Cardiac septum (tissue), 1 donor: ENCODE measurements at places on chromosomes 12 and 14. TPM values are rescaled to one million over a fixed set of nuclear protein-coding genes. Genes with fewer than 3 reads are reported as not detected.
A peak's percentile ranks its signal among the peaks of the same experiment; 100 is the strongest.

The ASB2 gene
- 156 TPM for total RNA-seq

The HCAR1 gene
- not detected for total RNA-seq

GRCh38 chr12:30269496-30269895, 426.2 kb downstream of the IPO8 start:
- DNase-seq = no peak

The CCDC198 gene
- not detected for total RNA-seq

The EXD2 gene
- total RNA-seq = 18.2 TPM

DNA sequence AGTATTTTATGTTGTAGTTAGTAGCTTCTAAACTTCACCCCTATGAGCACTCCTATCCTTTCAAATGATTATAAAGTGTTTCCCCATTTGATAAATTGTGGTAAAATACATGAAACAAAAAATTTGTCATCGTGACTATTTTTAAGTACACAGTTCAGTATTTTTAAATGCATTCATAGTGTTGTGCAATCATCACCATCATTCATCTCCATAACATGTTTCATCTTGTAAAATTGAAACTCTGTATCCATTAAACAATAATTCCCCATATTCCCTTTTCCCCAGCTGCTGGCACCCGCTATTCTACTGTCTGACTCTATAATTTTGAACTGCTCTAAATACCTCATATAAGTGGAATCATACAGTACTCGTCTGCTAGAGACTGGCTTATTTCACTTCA, 52.5 kb downstream of the ATP23 start:
- DNase-seq = no peak

The INHBC gene
- not detected for total RNA-seq

DNA sequence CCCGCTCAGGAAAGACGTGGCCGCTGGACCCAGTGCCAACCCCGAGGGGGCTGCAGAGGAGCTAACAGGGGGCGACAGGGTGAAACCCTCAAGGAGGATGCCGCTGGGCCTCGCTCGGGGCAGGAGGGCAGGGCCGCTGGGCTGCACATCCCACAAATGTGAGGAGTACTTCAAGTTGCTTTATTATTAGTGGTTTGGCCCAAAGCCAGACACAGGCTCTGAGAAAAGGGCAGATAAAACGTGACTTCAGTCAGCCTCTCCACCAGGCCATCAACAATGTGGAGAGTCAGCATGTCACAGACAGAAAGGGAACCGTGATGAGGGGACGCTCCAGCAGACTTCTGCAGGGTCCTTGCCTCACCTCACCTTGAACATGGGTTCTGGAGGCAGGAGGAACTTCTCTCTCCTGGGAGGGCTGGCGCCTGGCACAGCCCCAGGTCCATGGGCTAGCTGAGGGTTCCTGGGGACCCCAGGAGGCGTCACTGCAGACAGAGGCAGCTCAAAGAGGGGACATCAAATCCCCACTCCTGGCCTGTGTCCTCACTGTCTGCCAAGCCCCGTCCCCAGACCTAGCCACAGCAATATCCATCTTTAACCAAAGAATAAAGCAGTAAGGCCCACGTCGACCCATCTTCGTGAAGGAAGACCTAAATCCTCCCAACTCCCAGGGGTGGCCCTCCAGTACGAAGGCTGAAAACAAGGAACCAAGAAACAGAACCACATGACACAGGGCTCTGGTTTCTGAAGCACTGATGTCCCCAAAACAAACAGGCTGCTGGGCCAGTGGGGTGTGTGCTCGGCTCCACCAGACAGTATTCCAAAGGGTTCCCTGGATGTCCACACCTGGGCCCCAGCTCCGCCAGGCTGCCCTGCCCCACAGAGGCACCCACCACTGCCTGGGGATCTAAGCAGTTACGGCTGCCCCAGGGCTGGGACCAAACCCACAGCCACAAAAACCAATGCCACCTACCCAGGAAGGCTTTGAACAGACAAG, 35.1 kb downstream of the CCDC85C start:
- DNase-seq = no peak

The DENND5B gene
- 42.3 TPM for total RNA-seq

DNA sequence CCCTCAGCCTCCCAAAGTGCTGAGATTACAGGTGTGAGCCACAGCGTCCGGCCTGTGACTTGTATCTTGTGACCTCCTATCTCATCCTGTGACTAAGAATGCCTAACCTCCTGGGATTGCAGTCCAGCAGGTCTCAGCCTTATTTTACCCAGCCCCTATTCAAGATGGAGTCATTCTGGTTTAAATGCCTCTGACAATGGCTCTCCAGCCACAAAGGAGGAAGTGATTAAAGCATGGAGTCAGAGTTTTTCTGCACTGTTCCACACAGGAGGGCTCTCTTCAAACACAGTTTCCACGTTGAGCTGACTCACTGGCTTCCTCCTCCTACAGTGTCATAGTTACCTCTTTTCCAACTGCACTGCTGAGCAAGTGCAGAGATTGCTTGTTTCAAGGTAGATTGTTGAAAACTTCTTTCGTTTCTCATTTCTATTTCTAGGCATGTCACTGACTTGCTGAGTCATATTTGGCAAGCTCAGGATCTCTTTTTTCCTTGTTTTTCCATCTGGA, 383.8 kb downstream of the PCNX1 start:
- no peak for DNase-seq

The FAM222A gene
- 7.8 TPM for total RNA-seq

The ACSM4 gene
- total RNA-seq = not detected

The NKX2-1 gene
- not detected for total RNA-seq

DNA sequence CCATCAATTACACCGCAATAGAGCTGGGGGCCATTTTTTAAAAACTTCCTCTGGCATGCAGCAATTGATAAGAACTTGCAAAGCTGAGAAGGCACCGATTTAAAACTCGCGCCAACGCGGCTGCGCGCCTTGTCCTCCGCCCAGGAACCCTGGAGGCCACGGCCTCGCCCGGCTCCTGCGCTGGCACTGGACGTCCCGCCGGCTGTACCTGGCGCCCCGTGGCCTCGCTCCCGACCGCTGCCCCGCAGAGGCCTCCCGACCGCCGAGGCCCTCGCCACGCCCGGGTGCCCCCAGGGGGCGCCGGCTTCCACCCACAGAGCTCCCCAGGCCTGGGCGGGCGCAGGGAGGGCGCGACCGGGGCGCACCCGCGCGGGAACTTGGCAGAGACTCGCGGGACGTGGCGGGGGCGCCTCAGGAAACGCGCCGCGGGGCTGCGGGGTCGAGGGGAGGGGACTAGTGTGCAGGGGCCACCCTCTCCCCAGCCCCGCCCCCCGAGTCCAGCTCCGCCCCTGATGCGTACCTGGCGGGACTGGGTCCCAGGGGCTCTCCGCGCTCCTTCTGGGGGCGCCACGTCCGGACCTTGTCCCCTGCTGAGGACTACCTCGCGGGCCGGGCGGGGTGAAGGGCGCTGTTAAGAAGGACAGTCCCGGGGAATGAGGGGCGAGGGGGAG, 65.7 kb downstream of the TNFAIP2 start:
- DNase-seq = no peak

DNA sequence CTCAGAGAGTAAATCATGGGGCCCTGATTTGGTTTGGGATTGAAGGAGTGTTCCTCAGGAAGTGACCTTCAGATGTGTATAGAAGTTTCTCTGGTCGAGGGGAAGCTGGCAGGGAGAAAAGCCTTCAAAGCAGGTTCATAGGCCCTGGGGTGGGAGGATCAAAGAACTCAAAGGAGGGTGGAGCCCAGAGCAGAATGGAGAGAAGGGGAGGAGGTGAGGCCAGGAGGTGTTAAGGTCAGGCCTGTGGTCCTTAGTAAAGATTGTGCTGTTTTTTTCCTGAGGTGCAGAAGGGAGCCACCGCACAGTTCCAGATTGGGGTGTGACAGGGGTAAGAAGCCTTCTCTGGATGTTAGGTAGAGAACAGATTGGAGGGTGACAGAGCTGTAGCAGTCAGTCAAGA, 9.7 kb upstream of the CFAP251 start:
- DNase-seq = no peak

DNA sequence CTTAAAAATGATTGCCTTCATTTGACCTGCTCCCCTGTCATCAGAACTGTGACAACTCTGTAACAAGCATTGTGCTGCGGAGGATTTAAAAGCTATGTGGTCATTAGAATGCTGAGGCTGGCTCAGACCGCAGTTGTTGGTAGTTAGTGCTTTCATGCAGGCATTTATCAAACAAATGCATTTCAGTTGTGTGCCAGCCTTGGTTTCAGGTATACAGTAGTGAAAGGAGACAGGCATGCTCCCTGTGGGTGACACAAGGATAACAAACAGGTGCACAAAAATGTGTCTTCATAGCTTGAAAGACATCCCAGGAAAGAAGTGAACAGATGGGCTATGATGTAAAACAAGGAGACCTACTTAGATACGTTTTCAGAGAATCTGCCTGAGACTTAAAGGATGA, 60.6 kb downstream of the MARK3 start:
- no peak for DNase-seq

DNA sequence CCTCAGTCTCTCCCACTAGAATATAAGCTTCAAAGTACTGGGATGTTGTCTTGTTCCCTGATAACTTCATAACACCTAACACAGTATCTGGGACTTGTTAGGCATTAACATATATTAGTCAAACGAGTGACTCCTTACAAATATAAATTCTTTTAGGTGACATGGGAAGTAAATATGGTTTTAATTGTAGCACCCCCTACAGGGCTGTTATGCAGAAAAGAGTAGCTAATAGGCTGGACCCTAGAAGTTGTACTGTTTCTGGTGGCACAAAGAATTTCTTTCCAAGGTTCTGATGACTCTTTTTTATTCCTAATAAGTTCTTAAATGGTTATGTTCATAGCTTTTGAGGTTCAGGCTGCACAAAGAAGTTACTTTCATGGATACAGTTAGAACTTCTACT, 29.8 kb downstream of the GPATCH2L start:
- DNase-seq = no peak

DNA sequence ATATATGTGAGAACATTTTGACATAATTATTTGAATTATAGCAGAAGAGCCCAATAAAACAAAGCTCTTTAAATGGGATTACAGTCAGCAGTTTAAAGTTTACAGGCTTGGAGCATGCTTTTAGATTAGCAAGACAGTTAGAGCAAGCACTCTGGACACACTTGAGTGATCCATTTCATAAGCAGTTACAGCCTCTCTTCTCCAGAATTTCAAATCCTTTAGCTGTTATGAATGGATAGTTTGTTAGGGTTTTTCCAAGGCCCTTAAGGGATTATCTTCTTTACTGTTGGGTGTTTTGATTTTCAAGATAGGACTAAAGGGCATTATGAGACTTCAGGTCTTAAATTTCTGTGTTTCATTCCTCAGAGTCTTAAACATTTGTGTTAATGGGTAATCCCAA, 36.3 kb downstream of the BEST3 start:
- no peak for DNase-seq

- peak; percentile 78 for DNase-seq
Observed at GRCh38 chr12:7832059-7832696, 40.5 kb downstream of the SLC2A14 start.

- peak; percentile 70 for DNase-seq
Observed at GRCh38 chr14:101119830-101120571, 216.5 kb upstream of the RTL1 start.

- no peak for DNase-seq
Observed at GRCh38 chr12:117188961-117189724, 1.1 kb downstream of the FBXO21 start.

DNA sequence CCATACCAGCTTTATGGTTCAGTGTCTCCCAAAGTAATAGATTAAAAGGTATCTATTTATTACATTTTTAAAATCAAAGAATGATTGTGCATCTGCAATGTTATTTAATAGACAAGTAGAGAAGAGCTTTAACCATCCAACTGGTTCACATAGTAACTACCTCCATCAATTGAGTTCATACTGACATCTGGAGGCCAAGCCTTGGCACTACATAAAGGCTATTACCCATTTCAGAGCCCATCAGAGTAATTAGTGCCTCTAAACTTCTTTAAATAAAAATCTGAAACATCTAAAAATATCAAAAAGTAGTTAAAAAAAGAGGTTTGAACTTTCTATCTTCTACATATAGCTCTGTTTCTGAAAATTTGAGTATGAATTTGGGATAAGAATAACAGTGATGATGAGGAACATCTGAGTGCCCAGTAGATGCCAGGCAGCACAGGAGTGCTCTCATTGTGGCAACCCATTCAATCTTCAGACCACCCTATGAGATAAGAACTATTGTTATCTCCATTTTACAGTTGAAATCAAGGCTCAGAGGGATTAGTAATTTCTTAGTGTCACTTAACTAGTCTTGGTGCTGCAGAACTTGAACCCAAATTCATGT, 132.9 kb upstream of the DAAM1 start:
- no peak for DNase-seq

DNA sequence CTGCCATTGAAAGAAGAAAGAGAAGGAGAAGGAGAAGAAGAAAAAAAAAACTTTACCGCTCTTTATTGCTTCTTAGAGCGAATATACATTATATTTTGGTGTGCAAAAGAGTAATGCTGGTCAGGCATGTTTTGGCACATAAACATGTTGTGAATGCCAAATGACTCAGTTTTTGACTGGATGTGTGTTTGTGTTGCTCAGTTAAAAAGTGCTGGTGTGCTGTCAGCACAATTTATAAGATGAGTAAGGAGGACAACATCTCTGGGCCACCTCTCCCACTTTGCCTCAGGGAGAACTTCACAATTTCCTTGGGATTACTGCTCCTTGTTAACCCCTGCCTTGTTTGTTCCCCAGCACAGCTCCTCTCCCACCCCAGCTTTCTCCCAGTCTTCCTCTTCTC, 584.8 kb downstream of the ETNK1 start:
- no peak for DNase-seq

DNA sequence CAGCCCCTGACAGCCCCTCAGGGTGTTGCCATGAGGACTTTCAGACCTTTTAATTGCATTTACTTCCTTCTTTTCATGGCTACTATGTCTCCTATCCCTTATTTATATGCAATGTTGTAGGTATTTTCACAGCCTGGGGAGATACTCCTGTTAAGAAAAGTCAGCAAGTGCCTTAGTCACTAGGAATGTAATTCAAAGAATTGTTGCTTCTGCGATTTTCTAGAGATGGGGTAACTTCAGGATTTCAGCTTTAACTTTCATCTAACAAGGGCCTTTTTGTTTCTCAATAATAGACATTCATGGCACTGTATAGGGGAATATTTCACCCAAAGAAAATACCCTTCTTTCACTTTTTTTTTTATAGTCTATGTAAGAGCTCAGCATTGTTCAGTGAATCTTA, 533.3 kb upstream of the MIS18BP1 start:
- DNase-seq = no peak

DNA sequence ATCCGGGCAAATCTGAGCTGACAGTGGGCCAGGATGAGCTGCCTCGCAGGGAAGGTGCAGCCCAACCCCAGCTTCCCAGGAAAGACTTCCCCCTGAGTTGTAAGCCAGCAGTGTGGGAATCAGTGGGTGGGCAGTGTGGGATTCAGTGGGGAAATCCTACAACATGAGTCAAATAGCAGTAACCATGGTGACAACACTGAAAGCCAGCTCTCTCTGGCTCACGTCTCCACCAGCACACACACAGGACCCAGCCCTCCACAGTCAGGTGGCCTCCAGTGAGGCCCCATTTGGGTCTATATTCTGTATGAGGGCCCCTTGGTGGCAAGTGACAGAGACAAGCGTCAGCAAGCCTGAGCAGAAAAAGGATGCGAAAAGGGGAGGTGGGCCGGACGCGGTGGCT, 6.0 kb upstream of the LGALS3 start:
- DNase-seq = no peak

The PPM1H gene
- 4.0 TPM for total RNA-seq
